Umbilical cord (tissue), 2 donors: ENCODE measurements at places on chromosomes 6 and 20.

DNA sequence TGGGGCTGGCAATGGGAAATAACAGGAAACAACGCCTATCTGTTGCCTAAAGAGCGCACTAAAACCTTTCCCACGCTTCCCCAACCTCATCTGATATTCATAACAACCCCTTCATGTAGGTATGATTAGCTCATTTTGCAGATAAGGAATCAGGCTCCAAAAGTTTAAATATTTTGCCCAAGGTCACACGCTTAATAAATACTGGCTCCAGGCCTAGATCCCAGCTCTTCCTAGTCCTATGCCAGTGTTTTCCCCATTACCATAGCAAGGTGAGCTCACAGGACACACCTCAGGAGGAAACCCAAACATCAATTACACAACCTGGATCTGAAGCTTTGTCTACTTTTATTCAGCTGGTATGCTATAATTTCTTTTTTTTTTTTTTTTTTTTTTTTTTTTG, 19.6 kb downstream of the MBOAT1 start:
- no peak for DNase-seq

DNA sequence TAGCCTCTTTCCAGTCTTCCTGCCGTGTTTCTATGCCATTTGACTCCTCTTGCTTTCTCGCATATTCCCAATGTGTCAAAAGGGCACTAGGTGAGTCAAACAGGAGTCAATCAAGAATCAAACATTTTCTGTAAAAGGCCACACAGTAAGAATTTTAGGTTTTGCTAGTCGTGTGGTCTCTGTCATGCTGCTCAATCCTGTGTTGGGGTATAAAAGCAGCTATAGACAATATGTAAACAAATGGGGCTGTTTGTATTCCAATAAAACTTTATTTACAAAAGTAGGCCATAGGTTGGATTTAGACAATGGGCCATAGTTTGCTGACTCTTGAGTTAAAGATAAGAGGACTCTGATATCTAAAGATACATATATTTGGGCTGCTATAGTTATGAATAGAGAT, 235.4 kb upstream of the BTBD3 start:
- DNase-seq, result no peak

DNA sequence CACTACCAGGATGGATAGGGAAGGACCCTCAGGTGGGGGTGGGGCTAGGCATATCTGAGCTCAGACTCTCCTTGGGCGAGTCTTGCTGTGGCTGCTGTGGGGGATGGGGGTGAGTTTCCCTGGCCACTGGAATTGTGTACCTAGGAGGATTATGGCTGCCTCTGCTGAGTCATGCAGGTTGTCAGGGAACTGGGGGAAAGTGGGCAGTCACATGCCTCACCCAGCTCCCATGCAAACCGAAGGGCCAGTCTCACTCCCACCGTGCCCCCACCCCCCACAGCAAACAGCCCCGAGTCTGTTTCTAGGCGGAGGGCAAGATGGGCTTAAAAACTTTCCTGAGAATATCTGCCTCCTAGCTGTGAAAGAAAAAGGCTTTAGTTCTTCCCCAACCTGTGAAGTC, 210.3 kb upstream of the FERMT1 start:
- no peak for DNase-seq

- DNase-seq, result peak; percentile 24
Measured at GRCh38 chr6:120869397-120869796, 464.9 kb downstream of the TBC1D32 start.

- no peak for DNase-seq
Measured at GRCh38 chr6:52216932-52217575, 27.2 kb downstream of the IL17F start.
